ENCODE measurements at places on chromosomes 1 and 21. TPM values are rescaled to one million over a fixed set of nuclear protein-coding genes. Genes with fewer than 3 reads are reported as not detected.

GRCh38 chr1:175648927-175649326 lies 94.5 kb downstream of the TNR start:
- no peak for DNase-seq

GRCh38 chr21:31545036-31545435 lies 114.5 kb upstream of the SOD1 start:
- no peak for DNase-seq

DNA sequence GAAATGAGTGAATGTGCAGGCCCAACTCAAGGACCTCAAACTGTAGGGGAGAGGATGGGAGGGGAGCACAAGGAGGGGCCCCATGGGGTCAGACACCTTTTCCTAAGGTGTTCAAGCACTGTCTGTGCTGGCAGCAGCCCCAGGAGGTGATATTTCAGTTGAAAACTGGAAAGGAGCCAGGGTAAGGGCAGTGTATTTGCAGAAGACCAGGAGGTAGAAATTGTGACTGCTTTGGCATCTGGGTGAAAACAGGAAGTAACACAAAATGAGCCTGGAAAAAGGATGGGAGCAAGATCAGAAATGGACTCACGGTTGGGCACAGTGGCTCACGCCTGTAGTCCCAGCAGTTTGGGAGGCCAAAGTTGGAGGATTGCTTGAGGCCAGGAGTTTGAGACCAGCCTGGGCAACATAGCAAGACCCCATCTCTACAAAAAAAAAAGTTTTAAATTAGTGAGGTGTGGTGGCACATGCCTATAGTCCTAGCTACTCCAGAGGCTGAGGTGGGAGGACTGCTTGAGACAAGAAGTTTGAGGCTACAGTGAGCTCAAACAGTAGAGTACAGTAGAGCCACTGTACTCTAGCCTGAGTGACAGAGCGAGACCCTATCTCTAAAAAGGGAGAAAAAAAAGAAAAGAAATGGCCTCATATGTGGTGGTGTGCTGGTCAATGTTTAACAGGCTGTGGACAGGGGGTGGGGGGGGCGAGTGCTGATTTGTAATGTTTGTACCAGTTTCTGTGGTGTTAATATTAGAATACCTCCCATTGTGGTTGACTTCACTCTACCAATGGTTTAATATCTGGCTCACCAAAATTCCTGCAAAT lies 76.2 kb upstream of the ANGPTL1 start:
- DNase-seq = no peak

- no peak for DNase-seq
These were observed 11.6 kb upstream of the LRRC53 start for GRCh38 chr1:74523873-74524480.

- no peak for DNase-seq
These were observed 172.6 kb upstream of the RAB4A start for GRCh38 chr1:229098361-229098760.

DNA sequence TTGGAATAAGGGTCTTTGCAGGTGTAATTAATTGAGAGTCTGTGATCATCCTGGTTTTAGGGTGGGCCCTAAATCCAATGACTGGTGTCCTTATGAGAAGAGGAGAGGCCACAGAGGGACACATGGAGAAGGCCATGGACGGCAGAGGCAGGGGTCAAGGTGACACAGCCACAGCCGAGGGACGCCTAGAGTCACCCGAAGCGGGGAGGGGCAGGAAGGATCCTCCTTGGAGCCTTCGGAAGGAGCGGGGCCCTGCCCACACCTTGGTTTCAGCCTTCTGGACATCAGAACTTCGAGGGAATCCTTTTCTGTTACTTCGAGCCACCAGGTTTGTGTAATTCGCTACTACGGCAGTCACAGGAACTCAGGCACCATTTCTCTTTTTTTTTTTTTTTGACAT lies 31.1 kb downstream of the RRP1 start:
- no peak for DNase-seq

GRCh38 chr1:201898992-201899391 lies 10.3 kb downstream of the SHISA4 start:
- DNase-seq = no peak

GRCh38 chr1:121515235-121515634 lies 330.5 kb downstream of the SRGAP2C start:
- no peak for DNase-seq

NT5C1A gene
- total RNA-seq = not detected

CR1L gene
- not detected for total RNA-seq

LMOD1 gene
- total RNA-seq = 36.3 TPM

FNDC5 gene
- 1.0 TPM for total RNA-seq

GSTM3 gene
- total RNA-seq = 51.4 TPM

NUAK2 gene
- 1.0 TPM for total RNA-seq
